Nucleus accumbens (tissue), 56 donors: ENCODE measurements at places on chromosomes 4 and X.
A peak's percentile ranks its signal among the peaks of the same experiment; 100 is the strongest.

DNA sequence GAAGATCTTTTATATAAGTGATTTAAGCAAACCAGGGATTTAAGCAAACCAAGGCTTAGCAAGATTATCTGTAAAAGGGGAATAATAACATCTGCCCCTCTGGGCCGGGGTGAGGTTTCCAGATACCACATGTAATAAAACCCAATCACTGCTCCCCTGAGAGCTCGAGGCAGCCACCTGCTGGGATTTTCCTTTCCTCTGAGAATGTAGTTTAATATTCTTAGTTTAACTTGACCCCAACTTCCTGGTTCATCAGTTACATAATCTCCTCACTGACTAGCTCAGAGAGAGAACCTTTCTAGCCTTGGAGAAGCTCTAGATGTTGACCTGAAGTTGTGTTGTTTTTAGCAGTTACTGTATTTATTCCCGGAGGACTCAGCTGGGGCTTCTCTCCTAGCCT is 322.4 kb downstream of the ARHGAP10 start:
- no peak for DNase-seq

- no peak for DNase-seq
These were observed 36.9 kb upstream of the ADAD1 start for GRCh38 chr4:122341886-122342285.

GRCh38 chrX:53435997-53436396 is 1.8 kb upstream of the HSD17B10 start:
- peak; percentile 0 for DNase-seq

DNA sequence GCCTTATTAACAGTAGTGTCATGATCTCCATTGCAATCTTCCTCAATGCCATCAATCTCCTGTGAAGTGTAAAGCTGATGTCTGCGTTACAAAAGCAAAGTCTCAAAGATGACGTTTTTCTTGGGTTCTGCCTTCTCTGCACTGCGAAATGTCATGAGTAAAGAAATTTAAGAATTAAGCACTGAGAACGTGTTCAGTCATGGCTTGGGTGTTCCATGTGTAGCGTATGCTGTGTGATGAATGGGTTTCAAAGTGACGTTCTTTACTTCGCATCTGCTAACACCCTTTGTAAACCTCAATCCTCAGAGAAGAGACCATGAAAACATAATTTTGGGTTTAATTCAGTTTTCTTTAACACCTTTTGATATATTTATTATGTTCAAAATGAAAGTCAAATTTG is 999 bp downstream of the NAP1L5 start:
- no peak for DNase-seq

DNA sequence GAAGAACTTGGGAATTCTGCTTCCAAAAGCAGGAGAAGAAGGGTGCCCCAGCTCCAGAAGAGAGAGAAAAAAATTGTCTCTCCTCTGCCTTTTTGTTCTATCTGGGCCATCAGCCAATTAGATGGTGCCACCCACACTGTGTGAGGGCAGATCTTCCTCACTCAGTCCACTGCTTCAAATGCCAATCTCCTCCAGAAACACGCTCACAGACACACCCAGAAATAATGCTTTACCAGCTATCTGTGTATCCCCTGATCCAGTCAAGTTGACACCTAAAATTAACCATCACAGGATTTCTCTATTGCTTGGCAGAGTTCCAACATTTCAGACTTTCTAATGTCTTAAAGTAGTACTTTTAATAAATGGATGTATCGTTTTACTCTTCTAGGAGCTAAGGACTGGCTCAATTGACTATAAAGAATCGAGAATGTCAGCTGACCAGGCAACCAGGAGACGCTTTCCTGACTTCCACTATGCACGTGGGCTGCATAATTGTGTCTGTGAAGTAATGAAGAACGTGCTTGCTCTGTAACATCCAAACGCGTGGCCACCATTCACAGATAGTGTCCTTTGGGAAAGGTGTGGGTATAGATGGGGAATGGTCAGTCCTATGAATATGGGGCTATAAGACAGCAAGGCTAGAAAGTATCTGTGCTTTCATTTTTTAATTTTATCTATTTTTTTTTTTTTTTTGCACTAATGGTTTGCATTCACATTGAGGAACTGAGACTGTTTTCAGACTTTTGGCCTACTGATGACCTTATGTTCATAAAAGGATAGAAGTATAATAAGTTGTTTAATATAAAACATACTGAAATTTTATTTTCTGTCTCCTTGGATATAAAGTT is 9.9 kb upstream of the SMIM20 start:
- DNase-seq = no peak

DNA sequence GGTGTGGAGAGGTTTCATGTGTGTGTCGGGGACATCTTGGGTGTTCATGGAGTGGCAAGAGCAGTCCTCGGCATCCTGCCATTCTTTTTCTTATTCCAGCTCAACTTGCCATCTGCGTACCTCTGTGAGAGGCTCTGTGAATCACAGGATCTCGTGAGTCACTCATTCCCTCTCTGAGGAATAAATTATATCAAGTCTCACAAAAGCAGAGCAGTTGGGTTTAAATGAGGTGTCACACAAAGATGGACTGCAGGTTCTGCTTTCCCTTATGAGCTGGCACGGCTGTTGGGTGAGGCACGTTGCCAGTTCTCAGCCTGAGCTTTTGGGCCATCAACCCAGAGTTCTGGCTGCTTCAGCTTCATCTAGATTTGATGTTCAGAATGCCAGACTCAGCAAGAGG is 6.8 kb upstream of the OCIAD2 start:
- peak; percentile 12 for DNase-seq

DNA sequence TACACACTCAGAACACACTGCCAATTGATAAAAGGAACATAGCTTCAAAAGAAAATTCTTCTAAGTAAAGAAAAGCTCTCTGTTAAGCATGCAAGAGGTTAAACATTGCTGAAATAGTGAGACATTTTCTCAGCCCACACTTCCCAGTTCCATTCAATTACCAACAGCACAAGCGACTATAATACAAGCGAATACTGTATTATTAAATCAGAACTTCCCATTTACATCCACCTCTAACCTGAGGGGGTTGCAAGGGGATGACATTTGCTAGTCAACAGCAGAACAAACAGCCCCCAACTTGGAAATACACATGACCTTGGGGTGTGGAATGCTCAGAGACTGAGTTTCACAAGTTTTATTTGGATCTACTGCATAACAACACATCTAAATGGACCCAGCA is 1.1 kb downstream of the FSTL5 start:
- DNase-seq = no peak
